ENCODE measurements at places on chromosomes 4 and X.

DNA sequence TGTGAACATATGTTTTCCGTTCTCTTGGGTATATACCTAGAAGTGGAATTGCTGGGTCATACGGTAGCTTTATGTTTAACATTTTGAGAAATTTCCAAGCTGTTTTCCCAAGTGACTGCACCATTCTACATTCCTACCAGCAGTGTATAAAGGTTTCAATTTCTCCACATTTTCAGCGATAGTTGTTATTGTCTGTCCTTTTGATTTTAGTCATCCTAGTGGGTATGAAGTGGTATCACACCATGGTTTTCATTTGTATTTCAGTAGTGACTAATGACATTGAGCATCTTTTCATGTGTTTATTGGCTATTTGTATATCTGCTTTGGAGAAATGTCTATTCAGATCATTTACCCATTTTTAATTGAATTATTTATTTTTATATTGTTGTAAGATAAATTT lies 2.4 kb downstream of the PPEF1 start:
- no peak for DNase-seq

GRCh38 chrX:134645936-134646543 lies 12.2 kb downstream of the PLAC1 start:
- no peak for DNase-seq

DNA sequence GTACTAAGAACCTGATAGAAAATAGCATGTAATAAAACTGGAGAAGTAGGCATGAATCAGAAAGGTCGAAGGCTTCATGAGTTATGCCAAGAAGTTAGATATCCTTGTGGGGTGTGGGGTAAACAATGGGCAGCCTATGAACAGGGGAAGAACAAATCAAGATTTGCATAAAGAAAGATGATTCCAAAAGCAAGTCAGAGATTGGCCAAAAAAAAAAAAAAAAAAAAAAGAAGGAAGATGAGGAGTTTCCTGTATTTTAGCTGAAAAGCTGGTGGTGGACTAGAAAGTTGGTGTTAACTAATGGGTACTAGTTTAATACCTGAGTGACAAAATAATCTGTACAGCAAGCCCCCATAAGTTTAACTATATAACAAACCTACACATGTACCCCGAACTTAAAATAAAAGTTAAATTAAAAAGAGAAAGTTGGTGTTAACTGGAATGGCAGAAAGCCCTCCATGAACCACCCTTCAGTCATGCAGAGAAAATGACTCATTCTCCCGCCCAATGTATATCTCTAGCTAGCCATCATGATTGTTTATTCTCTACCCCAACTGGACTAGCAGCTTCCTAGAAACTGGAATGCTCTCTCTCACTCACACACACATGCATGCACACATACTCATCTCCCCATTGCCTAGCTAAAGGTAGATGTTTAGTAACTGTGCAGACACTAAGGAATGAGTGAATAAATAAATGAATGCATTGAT lies 41.7 kb downstream of the ATP11C start:
- peak; percentile 38 for DNase-seq

DNA sequence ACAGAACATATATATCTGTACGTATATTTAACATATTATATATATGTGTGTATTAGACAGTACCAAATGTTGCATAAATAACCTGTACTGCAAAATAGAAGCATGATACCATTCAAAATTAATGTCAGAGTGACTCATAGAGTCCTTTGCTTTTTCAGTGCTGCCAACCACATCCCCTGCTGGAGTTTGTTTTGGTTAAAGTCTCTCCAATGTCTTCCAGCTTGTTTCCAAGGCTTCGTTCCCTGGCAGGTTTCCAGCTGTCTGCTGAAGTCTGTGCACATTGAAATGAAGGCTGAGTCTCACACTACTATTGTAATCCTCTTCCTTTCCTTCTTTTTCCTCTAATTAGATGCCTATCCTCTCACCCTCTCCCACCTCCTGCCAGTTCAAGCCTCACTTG lies 14.9 kb downstream of the NRK start:
- no peak for DNase-seq

GRCh38 chr4:121189326-121190215 lies 25.4 kb upstream of the TNIP3 start:
- DNase-seq: no peak

DNA sequence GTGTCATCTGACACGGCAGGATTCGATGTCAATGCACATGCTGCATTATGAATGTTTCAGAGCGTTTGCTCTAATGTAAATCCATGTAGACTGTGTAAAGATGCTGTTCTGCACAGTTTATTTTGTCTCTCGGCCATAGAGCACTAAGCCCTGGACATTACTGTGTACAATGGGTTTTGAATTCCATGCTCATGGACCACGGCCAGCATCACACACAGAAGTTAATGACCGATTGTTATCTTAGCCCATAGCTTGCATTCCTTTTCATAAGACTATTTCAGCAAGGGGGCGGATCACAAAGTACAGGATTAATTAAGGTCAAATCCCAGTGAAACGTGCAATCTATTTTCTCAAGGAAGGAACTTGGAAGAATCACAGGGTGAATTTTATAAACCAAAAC lies 286.1 kb upstream of the TENM3 start:
- peak; percentile 89 for DNase-seq

DNA sequence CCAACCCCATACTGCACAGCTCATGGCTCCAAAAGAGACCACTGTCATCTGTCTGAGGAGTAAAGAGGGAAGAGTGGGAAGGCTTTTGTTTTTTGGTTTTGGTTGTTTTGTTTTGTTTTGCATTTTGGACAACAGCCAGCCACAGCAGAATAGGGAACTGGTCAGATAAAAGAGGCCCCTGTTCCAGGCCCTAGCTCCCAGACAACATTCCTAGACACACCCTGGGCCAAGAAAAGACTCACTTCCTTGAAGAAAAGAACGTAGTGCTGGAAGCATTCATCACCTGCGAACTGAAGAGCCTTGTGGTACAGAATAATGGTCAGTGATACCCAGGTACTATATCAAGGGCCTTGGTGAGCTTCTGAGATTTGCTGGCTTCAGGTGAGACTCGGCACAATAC lies 619.4 kb upstream of the SPANXN1 start:
- DNase-seq: no peak

DNA sequence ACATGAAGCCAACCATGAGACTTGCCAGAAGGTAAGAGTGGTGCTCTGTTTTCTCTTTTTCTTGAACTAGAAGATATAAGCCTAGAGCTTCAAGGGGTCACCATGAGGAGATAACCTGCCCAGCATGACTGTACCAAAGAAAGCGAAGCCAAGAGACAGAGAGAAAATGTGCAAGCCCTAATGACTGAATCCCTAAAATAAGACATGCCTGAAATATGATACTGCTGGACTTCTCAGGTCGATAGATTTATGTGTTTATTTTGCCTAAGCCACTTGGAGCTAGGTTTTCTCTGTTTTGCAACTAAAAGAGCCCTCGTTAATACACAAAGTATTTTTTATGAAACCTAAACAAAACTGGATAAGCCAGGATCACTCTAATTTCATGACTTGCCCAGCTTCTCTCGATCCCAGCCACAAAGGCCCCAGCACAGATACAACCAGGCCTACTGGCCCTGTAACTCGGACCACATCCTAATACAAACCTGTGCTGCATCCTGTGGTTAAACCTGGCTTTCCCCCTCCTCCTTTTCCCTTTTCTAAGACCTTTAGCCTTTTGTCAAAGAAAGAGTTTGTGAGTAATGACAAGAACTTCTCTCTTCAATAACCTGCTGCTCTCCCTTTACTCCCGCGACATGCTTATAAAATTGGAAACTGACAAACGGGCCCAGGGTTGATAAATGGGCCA lies 185.8 kb downstream of the APBB2 start:
- peak; percentile 22 for DNase-seq

DNA sequence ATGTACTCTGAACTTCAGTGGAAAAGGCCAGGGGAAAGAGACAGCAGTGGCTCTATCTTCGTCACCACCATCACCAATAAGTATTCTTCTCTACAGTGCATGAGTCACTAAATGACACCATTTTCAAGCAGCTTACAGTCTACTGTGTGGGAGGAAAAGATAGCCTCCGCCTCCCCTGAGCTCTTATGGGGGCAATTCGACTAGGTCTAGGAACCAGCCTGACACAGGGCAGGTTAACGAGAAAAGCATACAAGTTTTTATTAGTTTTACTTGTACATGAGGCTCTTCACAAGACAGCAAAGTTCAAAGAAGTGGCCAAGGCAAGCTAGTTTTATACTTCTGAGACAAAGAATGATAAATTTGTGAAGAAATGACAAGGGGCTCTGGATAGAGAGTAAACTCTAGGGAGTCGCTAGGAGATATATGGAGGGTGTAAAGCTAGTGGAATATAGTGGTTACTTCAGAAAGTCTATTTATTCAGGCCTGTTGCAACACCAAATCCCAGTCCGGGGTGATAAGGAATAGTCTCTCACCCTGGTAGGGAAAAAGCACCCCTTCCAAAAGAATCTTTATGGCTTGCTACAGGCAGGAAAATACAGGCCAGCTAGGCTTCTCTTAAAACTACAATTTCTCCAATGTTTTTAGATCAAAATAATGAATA lies 49.7 kb downstream of the SCD5 start:
- no peak for DNase-seq

DNA sequence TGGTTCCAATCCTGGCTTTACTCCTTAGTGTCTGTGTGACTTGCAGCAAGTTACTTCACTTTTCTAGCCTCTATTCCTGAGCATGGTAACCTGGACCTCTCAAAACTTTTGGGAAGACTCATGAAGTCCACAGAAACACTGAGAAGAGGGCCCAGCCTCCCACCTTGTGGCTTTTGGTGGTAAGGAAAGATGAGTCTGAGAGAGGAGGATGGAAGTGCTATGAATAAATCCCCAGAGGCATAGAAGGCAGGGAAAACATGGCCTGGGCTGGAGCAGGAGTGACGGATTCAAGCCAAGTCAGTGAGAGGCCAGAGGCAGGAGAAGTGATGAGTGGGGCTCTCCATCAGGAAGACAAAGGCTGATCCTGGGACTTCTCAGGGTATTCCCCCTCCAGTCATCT lies 10.9 kb upstream of the MAGEA4 start:
- DNase-seq: no peak

DNA sequence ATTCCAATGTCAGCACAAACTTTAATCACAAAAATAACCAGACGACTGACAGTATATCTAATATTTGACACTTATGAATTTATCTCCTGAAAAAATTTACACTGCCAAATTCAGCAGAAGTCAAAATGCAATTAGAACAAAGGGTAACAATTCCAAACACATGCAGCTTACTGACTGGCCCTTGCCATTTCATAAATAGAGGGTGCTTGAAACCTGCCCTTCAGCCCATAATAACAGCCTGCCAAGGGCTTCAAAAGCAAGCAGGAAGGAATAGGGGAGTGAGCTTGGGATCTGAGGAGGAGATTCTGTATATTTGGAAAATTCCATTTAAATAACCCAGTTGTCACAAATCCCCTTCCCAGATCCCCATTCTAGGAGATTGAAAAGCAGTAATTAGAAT lies 66.1 kb upstream of the IQCM start:
- DNase-seq: no peak

- no peak for DNase-seq
These were observed 291.9 kb downstream of the FAM47A start for GRCh38 chrX:33840176-33840575.

DNA sequence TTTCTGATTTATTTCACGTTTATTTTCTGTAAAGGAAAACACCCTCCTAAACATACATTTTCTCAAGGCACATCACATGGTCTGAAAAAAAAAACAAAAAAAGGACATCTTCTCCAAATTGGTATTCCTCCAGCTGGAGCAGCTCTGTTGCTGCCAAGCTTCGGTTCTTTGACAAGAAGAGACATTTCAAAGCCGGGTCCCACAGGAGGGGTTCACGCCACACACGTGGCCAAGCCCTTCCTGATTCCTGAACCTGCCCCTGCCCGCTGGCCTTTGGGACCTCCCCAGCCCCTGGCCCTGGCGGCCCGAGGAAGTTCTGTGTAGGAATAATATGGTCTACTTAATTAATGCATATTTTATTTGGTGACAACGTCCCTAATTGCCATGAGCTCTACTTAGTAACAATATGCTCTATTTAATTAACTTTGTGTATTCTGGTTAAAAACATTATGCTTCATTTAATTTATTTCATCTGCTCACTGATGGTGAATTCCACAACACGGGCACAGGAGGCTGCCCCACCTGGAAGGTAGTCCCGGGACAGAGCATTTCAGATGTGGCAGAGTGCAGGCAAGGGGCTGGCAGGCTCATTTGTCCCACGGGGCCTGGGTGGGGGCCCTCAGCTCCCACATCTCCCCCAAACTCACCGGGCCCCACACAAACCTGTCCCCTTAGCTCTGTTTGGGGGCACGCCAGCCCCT lies 5.4 kb upstream of the RGS12 start:
- DNase-seq: no peak

DNA sequence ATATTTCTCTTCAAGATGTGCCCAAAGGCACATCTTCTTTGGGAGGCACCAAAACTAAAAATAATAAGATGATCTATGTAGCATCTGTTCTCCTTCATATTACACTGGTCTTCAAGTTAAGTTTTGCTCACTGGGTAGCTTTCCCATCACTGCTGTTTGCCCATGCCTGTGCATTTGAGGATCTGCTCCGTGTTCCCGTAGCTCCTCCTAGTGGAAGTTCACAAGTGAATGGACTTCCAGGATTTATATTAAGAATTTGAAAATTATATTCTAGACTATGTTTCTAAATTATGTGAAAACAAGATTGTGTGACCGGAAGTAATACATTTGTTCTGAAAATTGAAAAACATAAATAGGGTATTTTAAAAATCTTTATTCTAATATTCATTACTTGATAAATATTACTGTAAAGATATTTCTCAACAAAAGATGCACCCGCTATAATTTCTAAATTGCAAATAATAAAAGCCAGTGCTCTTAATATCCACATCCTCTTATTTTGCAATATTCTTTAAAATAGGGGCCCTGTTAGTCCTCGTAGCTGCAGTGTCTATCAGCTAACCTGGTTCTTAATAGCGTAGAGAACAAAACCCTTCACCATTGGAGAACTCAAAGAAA lies 147.7 kb downstream of the RBM46 start:
- DNase-seq: peak; percentile 4

- no peak for DNase-seq
These were observed 69.0 kb upstream of the TMEM33 start for GRCh38 chr4:41865981-41866798.

- DNase-seq: no peak
These were observed 784.3 kb downstream of the ADGRL3 start for GRCh38 chr4:61984260-61984909.

DNA sequence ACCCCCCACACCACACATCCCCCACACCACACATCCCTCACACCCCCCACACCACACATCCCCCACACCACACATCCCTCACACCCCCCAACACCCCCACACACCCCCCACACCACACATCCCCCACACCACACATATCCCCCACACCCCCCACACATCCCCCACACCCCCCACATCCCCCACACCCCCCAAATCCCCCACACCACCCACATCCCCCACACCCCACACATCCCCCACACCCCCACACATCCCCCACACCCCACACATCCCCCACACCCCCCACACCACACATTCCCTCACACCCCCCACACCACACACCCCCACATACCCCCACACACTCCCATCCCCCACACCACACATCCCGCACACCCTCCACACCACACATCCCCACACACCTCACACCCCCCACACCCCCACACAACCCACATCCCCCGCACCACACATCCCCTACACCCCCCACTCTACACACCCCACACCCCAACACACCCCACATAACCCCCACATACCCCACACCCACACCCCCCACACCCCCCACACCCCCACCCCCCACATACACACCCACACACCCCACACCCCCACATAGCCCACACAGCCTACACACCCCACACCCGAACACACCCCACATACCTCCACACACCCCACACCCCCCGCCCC lies 172.9 kb downstream of the DCLK2 start:
- no peak for DNase-seq

Measured in A172 (cell line).